ENCODE measurements at places on chromosomes 5 and 9.

- no peak for DNase-seq
These were observed 700.7 kb downstream of the TAF11L14 start for GRCh38 chr5:18334949-18335348.

- no peak for DNase-seq
These were observed 215.5 kb downstream of the ZNF608 start for GRCh38 chr5:124530916-124531315.

DNA sequence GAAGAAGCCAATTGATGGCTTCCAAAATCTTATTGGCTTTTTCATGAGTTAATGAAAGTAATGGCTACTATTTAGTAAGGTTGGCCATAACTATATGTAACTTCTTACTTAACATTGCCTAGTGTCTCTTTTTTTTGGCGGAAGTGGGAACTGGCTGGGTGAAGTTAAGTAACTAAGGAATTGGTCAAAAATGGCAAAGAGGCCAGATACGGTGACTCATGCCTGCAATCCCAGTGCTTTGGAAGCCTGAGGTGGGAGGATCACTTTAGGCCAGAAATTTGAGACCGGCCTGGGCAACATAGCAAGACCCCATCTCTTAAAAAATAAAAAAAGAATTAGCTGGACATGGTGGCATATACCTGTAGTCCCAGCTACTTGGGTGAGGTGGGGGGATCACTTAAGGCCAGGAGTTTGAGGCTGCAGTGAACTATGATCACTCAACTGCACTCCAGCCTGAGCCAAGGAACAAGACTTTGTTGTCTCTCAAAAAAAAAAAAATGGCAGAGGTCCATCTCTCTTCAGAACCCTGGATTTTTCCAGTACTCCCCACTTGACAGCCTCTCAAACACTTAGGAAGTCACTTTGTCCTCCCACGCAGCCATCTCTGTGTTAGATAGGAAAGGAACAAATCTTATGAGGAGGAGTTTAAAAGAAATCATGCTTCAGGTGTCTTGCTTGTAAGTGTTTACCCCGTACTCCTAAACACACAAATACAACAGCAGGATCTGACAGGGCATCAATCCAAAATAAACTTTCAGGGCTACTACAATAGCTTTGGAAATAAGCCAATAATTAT is 75.7 kb downstream of the TEK start:
- no peak for DNase-seq

DNA sequence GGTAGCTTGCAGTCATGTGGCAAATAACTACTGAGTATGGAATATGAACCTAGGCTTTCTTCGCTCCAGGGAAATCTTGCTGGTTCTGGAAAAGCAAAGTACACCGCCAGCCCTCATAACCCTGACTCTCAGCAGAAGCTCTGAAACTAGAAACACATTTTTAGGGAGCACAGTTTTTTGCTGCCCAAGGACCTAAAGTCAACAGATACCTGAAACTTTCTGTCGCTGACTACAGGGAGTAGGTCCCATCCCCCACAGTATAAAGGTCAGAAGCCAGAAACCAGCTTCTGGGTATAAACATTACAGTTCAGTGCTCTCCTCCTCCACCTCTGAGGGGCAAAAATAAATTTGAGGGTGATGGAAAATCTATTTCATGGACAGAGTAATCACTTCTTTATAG is 3.0 kb downstream of the ATOX1 start:
- DNase-seq, result no peak

DNA sequence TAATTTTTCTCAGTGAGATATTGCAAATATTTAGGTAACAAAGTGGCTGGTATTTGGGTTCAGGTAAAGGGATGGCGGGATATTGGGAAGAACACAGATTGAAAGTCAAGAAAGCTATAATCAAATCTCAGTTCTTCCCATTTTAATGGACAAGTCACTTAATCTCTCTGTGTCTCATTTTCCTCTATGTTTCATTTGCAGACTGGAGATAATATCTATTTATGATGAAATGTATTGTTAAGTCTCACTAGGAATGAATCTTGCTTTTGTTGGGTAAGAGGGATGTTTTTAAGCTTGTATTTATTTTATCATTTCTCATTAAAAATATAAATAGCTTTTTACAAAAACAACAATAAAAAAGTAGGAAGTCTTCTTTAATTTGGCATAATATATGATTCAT is 175.4 kb downstream of the ISL1 start:
- DNase-seq, result no peak

DNA sequence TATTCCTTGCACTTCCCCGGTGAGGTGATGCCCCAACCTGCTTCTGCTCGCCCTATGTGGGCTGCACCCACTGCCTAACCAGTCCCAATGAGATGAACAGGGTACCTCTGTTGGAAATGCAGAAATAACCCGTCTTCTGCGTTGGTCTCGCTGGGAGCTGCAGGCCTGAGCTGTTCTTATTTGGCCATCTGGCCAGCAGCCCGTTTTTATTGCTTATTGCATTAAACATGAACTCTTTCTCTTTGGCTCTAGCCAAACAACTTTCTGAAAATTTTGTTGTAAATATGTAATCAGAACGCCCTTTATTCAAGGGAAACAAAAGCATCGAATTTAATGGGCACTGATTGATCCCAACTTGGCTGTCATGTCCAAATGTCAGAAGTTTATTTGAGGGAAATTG is 124.7 kb upstream of the FTMT start:
- DNase-seq, result no peak

- DNase-seq, result no peak
These were observed 94.7 kb downstream of the ANGPTL2 start for GRCh38 chr9:127027694-127028093.

All from fibroblast of upper back skin (primary cell).